ENCODE measurements at places on chromosomes 3 and 15. TPM values are rescaled to one million over a fixed set of nuclear protein-coding genes. Genes with fewer than 3 reads are reported as not detected.

GRK7 gene
- total RNA-seq, result not detected

GRCh38 chr3:134802428-134803050 is 7.5 kb downstream of the EPHB1 start:
- no peak overlapping the region for H3K4me3 ChIP-seq
- no peak overlapping the region for H3K27ac ChIP-seq
- H3K4me1 ChIP-seq, result no peaks in the 10 kb centered on the region
- DNase-seq, result no peak

- no peaks in the 10 kb centered on the region for H3K27me3 ChIP-seq
- no peaks in the 10 kb centered on the region for H3K36me3 ChIP-seq
- H3K4me1 ChIP-seq, result no peaks in the 10 kb centered on the region
- H3K27ac ChIP-seq, result no peak overlapping the region
- no peak overlapping the region for H3K4me3 ChIP-seq
- peak; percentile 37 for DNase-seq
Measured at GRCh38 chr15:67945951-67946700, 106.3 kb upstream of the RNU6-1 start.

GRCh38 chr15:75211436-75212199 is 9.9 kb downstream of the C15orf39 start:
- no peaks in the 10 kb centered on the region for H3K4me1 ChIP-seq
- H3K27ac ChIP-seq, result no peak overlapping the region
- no peak overlapping the region for H3K4me3 ChIP-seq
- no peaks in the 10 kb centered on the region for H3K27me3 ChIP-seq
- H3K36me3 ChIP-seq, result peaks cover 20% of the 10 kb centered on the region
- DNase-seq, result peak; percentile 2

GRCh38 chr3:185207931-185208746 is 45.7 kb downstream of the EHHADH start:
- DNase-seq, result peak; percentile 59
- H3K4me1 ChIP-seq, result no peaks in the 10 kb centered on the region
- no peak overlapping the region for H3K4me3 ChIP-seq
- H3K27me3 ChIP-seq, result no peaks in the 10 kb centered on the region
- no peaks in the 10 kb centered on the region for H3K36me3 ChIP-seq

DNA sequence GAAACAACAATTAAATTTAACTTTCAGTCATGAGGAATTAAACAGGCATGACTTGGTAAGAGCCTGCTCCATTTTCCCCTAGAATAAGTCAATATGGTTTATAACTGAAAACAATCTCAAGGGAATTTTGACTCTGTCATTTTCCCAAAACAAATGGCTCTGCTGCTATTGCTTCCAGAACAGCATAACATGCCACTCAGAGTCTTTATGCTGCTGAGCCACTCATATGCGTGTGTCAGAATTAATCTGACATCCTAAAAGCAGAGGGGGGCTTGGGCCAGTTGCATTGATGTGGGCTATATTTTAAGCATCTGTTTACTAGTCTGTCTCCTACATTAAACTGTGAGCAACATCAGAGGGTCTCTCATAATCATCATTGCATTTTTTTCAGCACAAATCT is 111.1 kb upstream of the ABI3BP start:
- H3K36me3 ChIP-seq, result no peaks in the 10 kb centered on the region
- no peak overlapping the region for H3K27ac ChIP-seq
- no peak for DNase-seq
- no peaks in the 10 kb centered on the region for H3K27me3 ChIP-seq

DNA sequence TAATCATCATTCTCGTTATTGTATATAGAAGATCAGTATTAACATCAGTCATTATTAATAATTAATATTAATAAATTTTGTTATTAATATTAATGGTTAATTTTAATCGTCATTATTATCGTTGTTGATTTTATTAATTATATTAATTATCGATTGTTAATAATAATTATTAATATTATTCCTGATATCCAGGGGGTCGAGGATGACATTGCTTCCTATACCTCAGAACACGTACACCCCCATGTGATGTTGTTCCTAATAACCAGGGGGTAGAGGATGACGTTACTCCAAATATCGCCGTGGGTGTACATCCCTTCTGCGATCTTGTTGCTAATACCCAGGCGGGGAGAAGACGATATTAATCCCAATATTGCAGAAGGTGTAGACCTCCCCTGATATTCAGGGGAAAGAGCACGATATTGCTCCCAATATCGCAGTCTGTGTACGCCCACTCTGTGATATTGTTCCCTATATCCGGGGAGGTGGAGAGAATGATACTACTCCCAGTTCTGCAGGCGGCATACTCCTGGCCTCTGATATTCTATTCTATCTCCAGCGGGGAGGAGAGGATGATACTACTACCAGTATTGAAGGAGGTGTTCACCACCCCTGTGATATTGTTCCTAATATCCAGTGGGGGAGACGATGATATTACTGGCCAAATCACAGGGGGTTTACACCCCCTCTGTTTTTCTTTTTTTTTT is 22.3 kb upstream of the BMF start:
- H3K4me1 ChIP-seq, result no peaks in the 10 kb centered on the region
- H3K27ac ChIP-seq, result no peak overlapping the region
- H3K4me3 ChIP-seq, result no peak overlapping the region
- H3K36me3 ChIP-seq, result no peaks in the 10 kb centered on the region

- no peaks in the 10 kb centered on the region for H3K4me1 ChIP-seq
- no peaks in the 10 kb centered on the region for H3K36me3 ChIP-seq
- peak overlapping the region; percentile 15 for H3K27ac ChIP-seq
- DNase-seq, result peak; percentile 94
- H3K4me3 ChIP-seq, result no peak overlapping the region
- no peaks in the 10 kb centered on the region for H3K27me3 ChIP-seq
Measured at GRCh38 chr3:166283840-166284239, 446.6 kb upstream of the BCHE start.

DNA sequence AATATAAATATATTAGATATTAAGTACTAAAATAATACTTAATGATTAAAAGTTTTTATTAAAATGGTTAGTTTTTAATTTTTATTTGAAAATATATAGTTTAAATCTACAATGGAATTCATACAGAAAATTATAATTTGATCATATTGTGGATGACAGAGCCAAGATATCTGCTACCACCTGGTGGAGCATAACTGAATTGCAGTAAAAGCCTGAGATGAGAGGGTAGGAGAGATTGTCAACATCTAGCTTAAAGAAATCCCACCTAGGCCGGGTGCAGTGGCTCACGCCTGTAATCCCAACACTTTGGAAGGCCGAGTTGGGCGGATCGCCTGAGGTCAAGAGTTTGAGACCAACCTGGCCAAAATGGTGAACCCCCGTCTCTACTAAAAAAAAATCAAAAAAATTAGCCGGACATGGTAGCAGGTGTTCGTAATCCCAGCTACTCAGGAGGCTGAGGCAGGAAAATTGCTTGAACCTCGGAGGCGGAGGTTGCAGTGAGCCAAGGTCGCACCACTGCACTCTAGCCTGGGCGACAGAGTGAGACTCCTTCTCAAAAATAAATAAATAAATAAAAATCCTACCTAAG is 25.1 kb upstream of the CSTA start:
- H3K4me3 ChIP-seq, result no peak overlapping the region
- no peaks in the 10 kb centered on the region for H3K27me3 ChIP-seq
- no peak for DNase-seq
- no peaks in the 10 kb centered on the region for H3K36me3 ChIP-seq
- no peaks in the 10 kb centered on the region for H3K4me1 ChIP-seq

DNA sequence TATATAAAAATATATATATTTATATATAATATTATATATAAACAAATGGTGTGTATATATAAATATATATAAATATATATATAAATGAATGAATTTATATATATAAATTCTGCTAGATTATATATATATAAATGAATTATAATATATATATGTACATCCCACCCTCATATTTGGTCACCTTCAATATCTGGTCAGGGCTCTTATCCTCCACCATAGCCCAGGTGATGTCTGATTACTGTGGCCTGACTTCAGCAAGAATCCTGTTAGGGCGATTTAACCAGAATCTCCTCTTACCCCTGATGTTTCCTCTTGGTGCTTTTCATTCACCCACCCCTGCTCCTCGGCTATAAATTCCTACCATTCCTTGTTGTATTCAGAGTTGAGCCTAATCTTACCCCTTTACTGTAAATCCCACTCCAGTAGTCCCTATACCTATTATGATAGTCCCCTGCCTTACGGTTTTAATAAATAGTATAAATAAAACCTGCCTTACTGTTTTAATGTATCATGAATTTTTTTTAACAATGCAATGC is 439.6 kb downstream of the PLOD2 start:
- no peak overlapping the region for H3K27ac ChIP-seq
- no peaks in the 10 kb centered on the region for H3K4me1 ChIP-seq
- H3K27me3 ChIP-seq, result no peaks in the 10 kb centered on the region
- DNase-seq, result no peak
- H3K4me3 ChIP-seq, result no peak overlapping the region

- H3K4me3 ChIP-seq, result no peak overlapping the region
- no peak overlapping the region for H3K27ac ChIP-seq
- DNase-seq, result no peak
- no peaks in the 10 kb centered on the region for H3K4me1 ChIP-seq
- H3K27me3 ChIP-seq, result no peaks in the 10 kb centered on the region
Measured at GRCh38 chr3:26625187-26625586, 2.6 kb downstream of the LRRC3B start.

PRR20G gene
- not detected for total RNA-seq

RBMS3 gene
- total RNA-seq, result 58.6 TPM

ARHGAP11A gene
- 13.1 TPM for total RNA-seq

DNA sequence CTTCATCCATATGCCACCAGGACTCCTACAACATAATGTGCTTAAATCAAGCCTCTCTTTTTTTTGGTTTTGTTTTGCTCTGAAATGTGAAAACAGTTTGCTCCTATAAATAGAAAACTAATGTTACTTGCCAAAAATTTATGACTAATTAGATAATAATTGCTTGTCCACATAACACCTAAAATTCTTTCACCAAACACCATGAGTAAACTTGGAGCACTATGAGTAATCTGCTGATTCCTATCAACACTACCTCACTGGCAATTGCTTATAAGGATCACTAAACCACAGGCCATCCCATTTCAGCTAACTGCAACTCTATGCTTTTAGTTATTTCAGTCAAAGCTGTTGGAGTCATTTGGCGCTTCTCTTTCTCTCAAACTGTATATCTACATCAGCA is 252.7 kb downstream of the EPHA3 start:
- no peak overlapping the region for H3K27ac ChIP-seq
- no peaks in the 10 kb centered on the region for H3K27me3 ChIP-seq
- H3K4me3 ChIP-seq, result no peak overlapping the region
- no peaks in the 10 kb centered on the region for H3K36me3 ChIP-seq

GOLGA6L4 gene
- 1.5 TPM for total RNA-seq

GRCh38 chr3:45991341-45991740 is 4.3 kb downstream of the FYCO1 start:
- H3K4me1 ChIP-seq, result peaks cover 37% of the 10 kb centered on the region
- H3K36me3 ChIP-seq, result no peaks in the 10 kb centered on the region
- DNase-seq, result no peak

DNA sequence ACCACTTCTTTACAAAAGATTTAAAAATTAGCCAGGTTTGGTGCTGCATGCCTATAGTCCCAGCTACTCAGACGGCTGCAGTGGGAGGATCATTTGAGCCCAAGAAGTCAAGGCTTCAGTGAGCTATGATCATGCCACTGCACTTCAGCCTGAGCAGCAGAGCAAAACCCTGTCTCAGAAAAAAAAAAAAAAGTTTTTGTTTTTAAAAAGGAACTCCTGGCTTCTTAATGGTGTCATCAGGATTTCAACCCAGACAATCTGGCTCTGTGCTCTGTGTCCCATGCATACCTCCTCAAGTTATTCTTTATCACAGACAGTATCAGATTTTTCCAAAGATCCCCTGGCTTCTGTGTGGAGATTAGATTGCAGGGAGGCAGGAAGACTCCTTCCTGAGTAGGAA is 64.2 kb upstream of the IL12A start:
- no peak overlapping the region for H3K27ac ChIP-seq
- H3K4me3 ChIP-seq, result no peak overlapping the region
- H3K4me1 ChIP-seq, result peaks cover 15% of the 10 kb centered on the region
- no peaks in the 10 kb centered on the region for H3K27me3 ChIP-seq

GOLGA8Q gene
- 0.33 TPM for total RNA-seq

DNA sequence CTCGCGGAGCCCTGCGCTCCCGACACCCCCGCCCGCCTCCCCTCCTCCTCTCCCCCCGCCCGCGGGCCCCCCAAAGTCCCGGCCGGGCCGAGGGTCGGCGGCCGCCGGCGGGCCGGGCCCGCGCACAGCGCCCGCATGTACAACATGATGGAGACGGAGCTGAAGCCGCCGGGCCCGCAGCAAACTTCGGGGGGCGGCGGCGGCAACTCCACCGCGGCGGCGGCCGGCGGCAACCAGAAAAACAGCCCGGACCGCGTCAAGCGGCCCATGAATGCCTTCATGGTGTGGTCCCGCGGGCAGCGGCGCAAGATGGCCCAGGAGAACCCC is 464 bp downstream of the SOX2 start:
- H3K27ac ChIP-seq, result no peak overlapping the region
- peak overlapping the region; percentile 46 for H3K4me3 ChIP-seq
- no peak for DNase-seq
- H3K36me3 ChIP-seq, result no peaks in the 10 kb centered on the region
- peaks cover 41% of the 10 kb centered on the region for H3K27me3 ChIP-seq

- H3K4me3 ChIP-seq, result peak overlapping the region; percentile 98
- peak overlapping the region; percentile 81 for H3K27ac ChIP-seq
- H3K4me1 ChIP-seq, result peaks cover 25% of the 10 kb centered on the region
Measured at GRCh38 chr3:50238549-50239026, 2.6 kb downstream of the GNAI2 start.

DNA sequence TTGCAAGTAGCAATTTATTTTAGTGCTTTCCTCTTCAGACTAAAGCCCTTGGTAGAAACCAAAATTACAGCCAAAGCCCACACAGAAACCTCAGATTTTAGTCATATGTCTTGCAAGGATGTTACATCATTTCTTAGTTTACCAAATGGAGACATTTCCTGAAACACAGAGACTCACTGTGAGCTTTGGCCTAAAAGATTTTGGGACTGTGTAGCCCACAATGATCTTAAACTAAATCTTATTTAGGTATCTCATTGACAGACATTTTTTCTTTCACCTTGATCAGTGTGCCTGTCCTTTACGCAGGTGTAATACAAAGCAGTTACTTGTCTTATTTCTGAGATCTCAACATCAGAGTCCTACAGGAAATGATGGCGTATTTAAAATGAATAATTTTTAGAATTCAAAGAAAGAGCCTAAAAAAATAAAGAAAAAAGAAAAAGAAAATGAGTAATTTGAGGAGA is 27.8 kb upstream of the AP4E1 start:
- H3K27me3 ChIP-seq, result no peaks in the 10 kb centered on the region
- H3K4me1 ChIP-seq, result peaks cover 3% of the 10 kb centered on the region
- no peak overlapping the region for H3K4me3 ChIP-seq
- peak; percentile 92 for DNase-seq

Measured in fibroblast of lung (primary cell).